ENCODE measurements at places on chromosomes 5 and 9. TPM values are rescaled to one million over a fixed set of nuclear protein-coding genes. Genes with fewer than 3 reads are reported as not detected.

DNA sequence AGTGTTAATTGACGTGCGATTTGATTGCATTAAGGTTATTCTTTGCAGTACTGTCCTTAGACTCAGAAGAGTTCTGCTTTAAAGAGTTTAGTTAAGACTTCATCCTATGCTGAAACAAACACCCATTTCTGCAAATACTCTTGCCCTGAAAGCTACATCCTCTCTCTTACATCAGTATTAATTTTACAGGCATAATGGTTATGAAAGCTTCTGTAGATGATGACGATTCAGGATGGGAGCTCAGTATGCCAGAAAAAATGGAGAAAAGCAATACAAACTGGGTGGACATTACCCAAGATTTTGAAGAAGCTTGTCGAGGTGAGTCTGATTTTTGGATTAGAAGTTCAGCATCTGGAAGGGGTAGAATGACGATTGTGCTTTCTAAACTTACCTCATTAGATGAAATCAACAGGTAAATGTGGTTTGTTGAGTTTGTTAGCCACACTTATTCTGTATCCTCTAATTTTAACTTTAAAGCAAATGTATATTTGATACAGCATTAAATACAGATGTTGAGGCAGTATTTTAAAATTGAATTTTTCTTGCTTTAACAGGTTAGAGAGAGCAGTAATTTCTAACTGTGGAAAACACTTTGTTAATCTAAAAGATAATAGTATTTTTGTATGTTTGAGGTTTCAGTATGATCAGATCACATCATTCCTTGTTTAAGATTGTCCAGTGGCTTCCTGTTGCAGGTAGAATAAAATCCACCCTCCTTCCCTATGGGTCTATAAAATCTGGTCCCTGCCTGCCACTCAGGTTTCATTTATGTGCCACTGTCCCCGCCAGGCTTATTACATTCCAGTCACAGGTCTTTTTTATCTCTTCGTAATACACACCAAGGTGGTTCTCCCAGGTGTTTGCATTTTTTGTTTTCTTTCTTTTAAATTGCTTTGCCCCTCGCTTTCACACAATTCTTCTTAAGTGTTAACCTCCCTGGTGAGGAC is 1.3 kb downstream of the NAA35 start:
- peaks cover 26% of the 10 kb centered on the region for H3K36me3 ChIP-seq
- no peaks in the 10 kb centered on the region for H3K27me3 ChIP-seq
- peak overlapping the region; percentile 88 for H3K4me3 ChIP-seq
- no peak for DNase-seq

- H3K36me3 ChIP-seq, result no peaks in the 10 kb centered on the region
- H3K27me3 ChIP-seq, result no peaks in the 10 kb centered on the region
- H3K4me3 ChIP-seq, result no peak overlapping the region
- no peaks in the 10 kb centered on the region for H3K4me1 ChIP-seq
- no peak for DNase-seq
- no peak overlapping the region for H3K27ac ChIP-seq
These were observed 20.9 kb downstream of the FAM151B start for GRCh38 chr5:80508844-80509243.

The TAS2R1 gene
- total RNA-seq, result not detected

The STKLD1 gene
- total RNA-seq, result 1.4 TPM

DNA sequence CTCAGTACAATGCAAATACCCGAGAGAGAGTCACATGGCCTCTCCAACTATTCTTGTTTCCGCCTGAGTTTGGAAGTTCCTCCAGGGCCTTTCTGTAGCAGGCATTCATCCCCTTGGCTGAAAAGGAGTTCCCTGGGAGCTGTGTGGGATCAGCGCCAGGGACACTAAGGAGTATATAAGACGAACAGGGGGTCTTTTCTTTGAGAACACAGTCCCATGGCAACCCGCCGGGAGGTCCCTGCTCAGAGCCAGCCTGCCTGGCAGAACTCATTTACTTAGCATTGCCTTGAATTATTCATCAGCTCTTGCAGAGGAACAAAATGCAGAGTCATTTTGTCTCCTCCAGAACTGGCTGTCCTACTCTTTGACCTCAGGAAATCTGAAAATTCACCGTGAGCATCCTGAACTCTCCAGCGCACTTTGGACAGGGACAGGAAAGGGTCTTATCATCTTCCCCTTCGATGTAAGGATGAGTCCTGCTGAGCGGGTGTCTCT is 120.4 kb upstream of the OSMR start:
- peaks cover 3% of the 10 kb centered on the region for H3K27me3 ChIP-seq
- peaks cover 1% of the 10 kb centered on the region for H3K4me1 ChIP-seq
- no peak overlapping the region for H3K4me3 ChIP-seq
- no peak for DNase-seq
- H3K27ac ChIP-seq, result no peak overlapping the region

- H3K36me3 ChIP-seq, result no peaks in the 10 kb centered on the region
- no peaks in the 10 kb centered on the region for H3K4me1 ChIP-seq
- no peak overlapping the region for H3K27ac ChIP-seq
- no peak for DNase-seq
These were observed 12.9 kb downstream of the PLPP7 start for GRCh38 chr9:131302244-131303075.

The BTNL8 gene
- 1.7 TPM for total RNA-seq

The GEMIN5 gene
- 21.0 TPM for total RNA-seq

GRCh38 chr5:56527174-56527573 is 288.2 kb upstream of the MAP3K1 start:
- H3K27me3 ChIP-seq, result peaks cover 14% of the 10 kb centered on the region
- no peak overlapping the region for H3K4me3 ChIP-seq
- no peaks in the 10 kb centered on the region for H3K36me3 ChIP-seq
- H3K4me1 ChIP-seq, result peaks cover 2% of the 10 kb centered on the region
- no peak for DNase-seq

- no peak overlapping the region for H3K27ac ChIP-seq
- no peaks in the 10 kb centered on the region for H3K4me1 ChIP-seq
- H3K4me3 ChIP-seq, result no peak overlapping the region
- H3K36me3 ChIP-seq, result no peaks in the 10 kb centered on the region
- DNase-seq, result no peak
These were observed 92.6 kb upstream of the GAS1 start for GRCh38 chr9:87039809-87040392.
